ENCODE measurements at places on chromosomes 5 and 9.

- no peak for DNase-seq
These were observed 16.7 kb upstream of the HSD17B4 start for GRCh38 chr5:119435436-119436132.

DNA sequence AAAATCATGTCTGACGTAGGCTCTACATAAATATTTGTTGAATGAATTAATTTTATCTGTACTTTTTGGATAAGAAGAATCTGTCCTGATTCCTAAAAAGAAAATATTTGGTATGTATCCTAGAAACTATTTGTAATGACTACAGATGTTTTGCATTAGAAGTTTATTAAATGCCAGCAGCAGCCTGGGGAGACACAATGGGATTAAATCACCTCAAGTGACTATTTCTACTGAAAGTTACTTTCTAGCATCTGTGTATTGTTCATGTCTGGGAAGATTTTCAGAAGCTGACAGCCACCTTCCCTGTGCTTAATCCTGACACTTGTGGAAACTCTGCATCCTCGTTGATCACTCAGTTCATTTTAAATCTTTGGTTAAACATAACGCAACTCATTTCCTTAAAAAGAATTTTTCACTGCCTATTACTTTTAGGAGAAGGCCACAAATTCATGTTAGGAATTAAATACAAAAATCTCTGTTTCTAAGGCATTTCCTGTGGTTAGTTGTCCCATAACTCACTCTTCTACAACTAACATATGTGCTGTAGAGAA lies 209.3 kb upstream of the PPP1R2B start:
- no peak for DNase-seq

DNA sequence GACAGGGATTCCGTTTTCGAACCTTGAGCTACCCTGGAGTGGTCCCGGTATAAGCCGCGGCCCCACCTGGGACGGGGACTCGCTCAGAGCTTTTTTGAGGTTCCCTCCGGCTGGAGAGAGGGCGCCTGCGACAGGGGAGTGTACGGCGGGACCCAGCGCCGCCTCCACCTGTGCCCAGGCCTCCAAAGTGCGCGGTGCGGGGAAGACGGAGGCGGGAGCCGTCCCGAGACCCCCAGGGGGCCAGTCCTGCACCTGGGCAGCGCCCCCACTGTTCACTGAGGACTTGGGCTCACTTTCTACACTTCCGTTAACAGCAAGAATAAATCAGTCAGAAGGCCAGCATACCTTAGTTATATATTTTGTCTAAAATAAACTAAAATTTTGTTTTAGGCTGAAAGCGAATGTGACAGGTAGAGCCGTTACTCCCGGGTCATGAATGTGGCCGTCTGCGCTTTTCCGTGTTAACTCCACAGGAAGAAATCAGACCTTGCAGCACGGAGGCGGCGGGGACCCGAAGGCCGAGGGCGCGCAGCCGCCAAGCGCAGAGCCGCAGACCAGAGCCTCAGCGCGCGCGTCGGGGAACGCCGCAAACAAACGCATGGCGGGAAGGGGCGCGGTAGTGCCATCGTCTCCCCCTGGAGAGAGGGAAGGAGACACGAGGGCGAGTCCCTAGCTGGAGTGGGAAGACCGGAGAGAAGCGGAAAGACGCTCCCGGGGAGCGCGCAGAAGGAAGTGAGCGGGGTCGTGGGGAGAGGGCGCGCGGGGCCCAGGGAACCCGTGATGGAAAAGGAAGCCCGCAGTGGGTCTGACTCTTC lies 14.1 kb downstream of the TRIM7 start:
- DNase-seq, result no peak

- no peak for DNase-seq
These were observed 93.7 kb upstream of the SIMC1 start for GRCh38 chr5:176144508-176144907.

DNA sequence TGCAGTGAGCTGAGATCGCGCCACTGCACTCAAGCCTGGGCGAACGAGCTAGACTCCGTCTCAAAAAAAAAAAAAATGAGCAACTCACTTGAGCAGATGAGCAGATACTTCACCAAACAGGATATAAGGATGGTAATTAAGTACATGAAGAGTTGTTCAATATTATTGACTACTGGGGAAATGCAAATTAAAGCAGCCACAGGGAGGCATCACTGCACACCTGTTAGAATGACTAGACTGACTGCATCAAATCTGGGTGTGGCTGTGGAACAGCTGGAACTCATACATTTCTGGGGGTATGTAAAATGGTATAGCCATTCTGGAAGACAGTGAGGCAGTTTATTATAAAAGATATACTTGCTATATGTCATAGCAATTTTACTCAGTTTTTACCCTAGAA lies 93.0 kb downstream of the WNK2 start:
- no peak for DNase-seq

DNA sequence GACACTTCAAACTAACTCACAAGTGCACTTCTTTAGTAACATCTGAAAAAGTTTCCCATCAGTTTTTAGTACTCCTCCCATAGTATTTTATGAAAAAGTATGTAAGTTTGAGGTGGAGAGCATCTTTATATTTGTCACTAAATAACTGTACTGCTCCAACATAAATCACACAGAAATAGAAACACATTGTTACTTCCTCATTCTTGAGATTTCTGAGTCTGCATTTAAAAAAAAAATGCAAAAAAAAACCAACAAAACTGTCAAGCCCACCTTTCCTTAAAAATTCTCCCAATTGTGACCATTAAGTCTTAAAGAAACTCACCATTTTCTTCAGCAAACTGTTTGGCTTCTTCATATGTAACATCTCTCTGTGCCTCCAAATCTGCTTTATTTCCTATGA lies 18.7 kb downstream of the RAB14 start:
- no peak for DNase-seq

GRCh38 chr9:34662526-34663302 lies at the start of gene CCL27:
Gene CCL27, minus strand, starts transcription at chr9:34662657. Its CDS starts 24 bp downstream, at chr9:34662633.
- DNase-seq, result no peak

DNA sequence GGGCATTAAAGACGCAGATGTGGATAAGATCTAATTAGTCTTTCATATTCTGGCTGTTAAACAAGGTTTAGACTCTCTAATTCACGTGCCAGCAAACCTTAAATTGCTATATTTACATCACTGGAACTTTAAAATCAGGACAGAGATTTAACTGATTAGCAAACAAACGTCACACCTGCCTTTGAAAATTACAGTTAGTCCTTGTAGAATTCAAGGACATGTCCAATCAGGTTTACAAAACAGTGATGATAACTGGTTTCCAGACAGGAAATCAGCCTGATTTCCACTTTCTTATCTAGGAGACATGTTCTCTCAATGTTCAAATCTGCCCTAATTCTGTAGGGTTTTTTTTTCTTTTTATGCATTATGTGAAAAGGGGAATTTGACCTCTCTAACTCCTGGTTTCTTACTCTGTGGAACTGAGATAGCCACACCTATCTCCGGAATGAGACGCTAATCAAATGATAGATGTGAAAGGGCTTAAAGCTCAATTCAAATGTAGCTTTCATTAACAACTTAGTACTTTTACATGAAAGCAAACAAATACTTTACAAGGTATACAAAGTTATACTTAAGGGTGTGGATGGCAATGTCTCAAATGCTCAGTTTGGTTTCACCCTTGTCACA lies 26.5 kb downstream of the SPINK5 start:
- no peak for DNase-seq

- DNase-seq, result no peak
These were observed 149.8 kb upstream of the PPP1R26 start for GRCh38 chr9:135329571-135330306.

GRCh38 chr5:133713751-133714150 lies 101.4 kb upstream of the FSTL4 start:
- no peak for DNase-seq

GRCh38 chr9:119968836-119969707 lies 599.8 kb upstream of the BRINP1 start:
- DNase-seq, result peak; percentile 74

DNA sequence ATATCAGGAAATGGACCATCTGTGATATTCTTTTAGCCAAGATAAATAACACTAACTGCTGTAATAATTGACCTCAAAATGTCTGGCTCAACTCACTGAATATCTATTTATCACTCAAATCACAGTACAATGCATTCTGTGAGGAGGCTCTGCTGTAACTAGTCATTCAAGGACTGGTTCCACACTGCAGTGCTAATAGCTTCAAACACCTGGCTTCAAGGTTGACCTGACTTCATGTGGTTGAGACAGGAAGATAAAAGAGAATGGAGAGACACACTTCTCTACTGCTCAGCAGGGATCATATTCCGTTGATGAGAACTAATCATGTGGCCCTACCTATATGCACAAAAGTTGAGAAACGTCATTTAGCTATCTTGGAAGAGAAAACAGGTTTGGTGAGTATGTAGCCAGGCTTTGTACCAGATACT lies 3.4 kb upstream of the RHOBTB3 start:
- no peak for DNase-seq

- peak; percentile 52 for DNase-seq
These were observed 831.8 kb downstream of the TAF11L14 start for GRCh38 chr5:18465833-18466681.

- DNase-seq, result no peak
These were observed 108.4 kb downstream of the ROR2 start for GRCh38 chr9:91841591-91841990.

GRCh38 chr5:76404223-76405211 lies 1.4 kb downstream of the IQGAP2 start:
- no peak for DNase-seq

- DNase-seq, result no peak
These were observed 122.4 kb upstream of the SLC12A2 start for GRCh38 chr5:127961006-127961762.

DNA sequence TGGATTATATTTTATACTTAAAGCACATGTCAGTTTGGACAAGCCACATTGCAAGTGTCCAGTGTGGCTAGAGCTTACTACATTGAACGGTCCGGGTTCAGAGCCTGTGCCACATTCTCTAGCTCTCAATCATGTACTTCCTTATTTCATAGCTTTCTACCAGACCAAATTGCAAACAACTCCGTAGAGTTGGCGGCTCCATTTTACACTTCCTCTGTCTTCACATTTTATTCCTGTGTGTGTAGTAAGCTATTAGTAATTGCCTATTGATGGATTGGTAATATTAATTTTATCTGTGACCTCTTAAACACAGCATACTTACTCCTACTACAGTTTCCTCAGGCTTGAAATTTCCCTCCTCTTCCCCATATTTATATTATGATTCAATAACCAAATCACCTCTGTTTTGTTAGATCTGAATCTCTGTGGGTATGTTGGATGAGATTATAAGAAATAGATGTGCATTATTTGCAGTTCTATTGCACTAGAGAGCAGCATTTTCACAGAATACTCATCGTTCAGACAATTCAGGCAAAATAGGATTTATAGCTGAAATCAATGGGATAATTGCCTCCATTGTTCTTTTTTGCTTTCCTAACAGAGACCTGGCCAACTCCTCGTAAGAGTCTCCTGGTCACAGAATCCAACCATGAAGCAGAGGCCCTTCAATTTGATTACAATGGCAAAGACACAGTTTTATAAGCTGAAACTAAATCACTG lies 29.0 kb upstream of the C9orf72 start:
- no peak for DNase-seq

DNA sequence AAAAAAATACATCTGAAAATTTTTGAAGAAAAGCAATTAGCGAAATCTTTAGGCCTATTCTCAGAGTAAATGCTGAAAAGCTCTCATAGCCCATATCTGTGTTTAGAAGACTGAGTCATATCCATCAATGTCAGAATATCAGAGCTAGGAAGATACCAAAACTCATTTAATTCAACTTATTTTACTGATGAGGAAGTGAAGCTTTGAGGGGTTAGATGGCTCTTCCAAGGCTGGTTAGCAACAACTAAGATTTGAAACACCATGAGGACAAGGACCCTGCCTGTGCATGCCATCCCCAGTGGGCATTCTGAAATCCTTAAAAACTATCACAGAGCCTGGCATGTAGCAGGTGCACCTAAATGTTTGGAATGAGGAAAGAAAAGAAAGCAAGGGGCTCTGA lies 2.5 kb downstream of the FREM1 start:
- DNase-seq, result no peak

DNA sequence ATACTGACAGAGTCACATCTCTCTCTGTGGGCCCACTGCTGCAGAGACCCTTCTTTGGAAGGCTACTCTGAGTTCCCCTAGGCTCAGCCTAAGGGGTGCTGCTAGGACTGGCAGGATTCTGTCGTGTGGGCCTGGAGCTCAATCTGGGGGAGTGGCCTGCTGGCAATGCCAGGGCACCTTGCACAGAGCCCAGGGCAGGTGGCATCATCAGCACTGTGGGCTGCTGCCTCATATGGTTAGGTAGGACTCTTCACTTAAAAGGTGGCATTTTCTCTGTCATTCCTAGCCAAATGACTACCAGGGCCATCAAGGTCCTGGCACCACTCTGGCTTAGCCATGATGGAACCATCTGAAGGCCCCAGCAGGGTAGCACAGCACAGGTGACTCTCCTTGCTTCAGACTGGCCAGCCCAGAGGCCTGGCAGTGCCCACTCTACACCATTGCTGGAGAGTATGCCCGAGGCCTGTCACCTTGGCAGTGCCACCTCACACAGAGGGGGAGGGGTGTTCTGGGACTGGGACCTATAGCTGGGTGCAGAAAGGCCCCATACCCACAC lies 21.9 kb downstream of the PITX1 start:
- DNase-seq, result no peak

DNA sequence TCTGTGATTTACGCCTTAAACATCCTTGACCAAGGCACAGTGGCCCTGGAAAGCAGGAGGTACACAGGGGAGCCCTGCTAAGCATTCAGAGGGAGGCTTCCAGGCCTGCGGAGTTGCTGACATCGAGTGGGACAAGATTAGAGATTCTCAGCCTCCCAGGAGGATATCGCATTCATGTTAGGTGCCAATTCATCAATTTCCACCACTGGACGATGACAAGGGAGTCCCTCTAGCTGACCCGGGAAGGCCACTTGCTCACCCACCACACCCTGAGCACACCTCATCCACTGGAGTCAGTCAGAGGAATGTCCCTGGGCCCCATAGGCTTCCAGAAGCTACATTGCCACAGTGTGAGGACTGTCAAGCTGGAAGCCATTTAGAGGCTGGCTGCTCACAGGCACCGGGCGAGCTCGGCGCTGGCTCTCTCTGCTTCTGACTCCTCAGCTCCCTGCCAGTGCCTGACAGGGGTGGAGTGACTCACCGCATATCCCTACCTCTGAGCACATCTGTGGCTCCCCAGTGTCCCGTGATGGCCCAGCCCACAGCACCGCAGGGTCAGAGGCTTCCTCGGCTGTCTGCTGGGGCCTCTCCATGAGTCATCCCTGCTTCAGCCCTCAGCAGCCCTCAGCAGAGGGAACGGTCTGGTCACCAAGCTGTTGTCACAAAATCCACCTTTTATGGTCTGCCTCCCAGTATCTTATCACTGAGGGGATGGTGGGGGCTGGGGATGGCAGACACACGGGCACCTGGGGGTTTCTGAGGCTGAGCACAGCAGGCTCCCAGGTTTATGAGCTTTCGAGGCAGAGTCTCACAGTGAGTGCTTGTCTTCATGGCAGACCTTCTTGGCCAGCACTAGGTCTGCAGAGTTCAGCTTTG lies 117.5 kb downstream of the ZNF608 start:
- no peak for DNase-seq

- DNase-seq, result no peak
These were observed 258.7 kb downstream of the KCTD16 start for GRCh38 chr5:144429405-144429804.

- DNase-seq, result no peak
These were observed 11.7 kb upstream of the DOLPP1 start for GRCh38 chr9:129068990-129069861.

- DNase-seq, result no peak
These were observed 58.2 kb upstream of the DPYSL3 start for GRCh38 chr5:147567917-147568598.
